Stimulated activated CD8-positive, alpha-beta memory T cell treated with anti-CD3 and anti-CD28 coated beads, Interleukin-12 subunit alpha, Interleukin-12 subunit beta, amount 100 ng/mL, for 4 hours (primary cell): ENCODE measurements at places on chromosomes 1 and 21.

GRCh38 chr1:163668472-163668871 lies 346.7 kb downstream of the NUF2 start:
- no peak for DNase-seq

DNA sequence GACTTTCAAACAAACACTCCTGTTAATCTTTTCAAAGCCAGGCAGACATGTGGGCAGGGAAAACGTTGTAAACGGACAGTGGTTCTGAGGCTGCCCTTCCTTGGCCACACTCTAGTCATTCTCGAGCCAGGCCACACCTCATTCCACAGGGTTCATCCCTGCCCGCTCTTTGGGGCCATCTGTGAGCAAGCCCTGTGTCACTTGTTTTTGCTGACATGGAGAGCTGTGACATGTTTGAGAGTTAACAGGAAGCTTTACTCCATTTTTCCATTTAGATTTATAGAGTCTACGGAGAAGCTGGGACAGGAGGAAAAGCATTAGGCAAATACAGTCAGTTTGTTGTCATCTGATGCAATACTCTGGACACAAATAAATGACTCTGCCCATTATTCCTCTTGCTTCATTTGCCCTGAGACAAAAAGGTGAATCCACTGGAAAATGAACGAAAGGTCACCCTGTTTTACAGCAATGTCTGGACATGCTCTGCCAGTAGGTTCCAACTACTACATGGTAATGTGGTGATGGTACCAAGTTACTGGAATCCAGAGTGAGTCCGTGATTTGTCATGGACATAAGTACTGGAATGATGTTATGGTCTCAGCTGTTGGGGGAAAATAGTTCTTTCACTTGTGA lies 126.9 kb downstream of the CLIC6 start:
- no peak for DNase-seq

- peak; percentile 43 for DNase-seq
Observed at GRCh38 chr1:5509664-5510452, 482.4 kb downstream of the NPHP4 start.

DNA sequence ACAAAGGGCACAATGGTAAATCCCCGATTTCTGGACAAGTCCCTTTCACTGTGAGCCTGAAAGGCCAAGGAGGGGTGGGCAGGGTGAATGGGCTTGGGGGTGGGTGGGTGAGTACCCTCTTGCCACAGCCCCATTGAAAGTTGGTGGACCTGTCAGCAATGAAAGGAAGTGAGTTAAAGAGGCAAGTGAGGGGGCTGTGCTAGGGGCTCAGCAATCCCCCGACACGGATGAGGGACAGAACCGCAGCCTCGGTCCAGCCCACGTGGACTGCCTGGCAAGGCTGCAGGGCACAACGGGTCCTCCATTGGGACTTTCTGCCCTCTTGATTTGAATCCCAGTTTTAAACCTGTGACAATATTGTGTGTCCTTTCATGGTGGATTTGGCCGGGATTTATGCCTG lies 255.3 kb downstream of the FOXD2 start:
- DNase-seq = no peak

GRCh38 chr1:27630859-27631491 lies 4.0 kb downstream of the FGR start:
- no peak for DNase-seq

DNA sequence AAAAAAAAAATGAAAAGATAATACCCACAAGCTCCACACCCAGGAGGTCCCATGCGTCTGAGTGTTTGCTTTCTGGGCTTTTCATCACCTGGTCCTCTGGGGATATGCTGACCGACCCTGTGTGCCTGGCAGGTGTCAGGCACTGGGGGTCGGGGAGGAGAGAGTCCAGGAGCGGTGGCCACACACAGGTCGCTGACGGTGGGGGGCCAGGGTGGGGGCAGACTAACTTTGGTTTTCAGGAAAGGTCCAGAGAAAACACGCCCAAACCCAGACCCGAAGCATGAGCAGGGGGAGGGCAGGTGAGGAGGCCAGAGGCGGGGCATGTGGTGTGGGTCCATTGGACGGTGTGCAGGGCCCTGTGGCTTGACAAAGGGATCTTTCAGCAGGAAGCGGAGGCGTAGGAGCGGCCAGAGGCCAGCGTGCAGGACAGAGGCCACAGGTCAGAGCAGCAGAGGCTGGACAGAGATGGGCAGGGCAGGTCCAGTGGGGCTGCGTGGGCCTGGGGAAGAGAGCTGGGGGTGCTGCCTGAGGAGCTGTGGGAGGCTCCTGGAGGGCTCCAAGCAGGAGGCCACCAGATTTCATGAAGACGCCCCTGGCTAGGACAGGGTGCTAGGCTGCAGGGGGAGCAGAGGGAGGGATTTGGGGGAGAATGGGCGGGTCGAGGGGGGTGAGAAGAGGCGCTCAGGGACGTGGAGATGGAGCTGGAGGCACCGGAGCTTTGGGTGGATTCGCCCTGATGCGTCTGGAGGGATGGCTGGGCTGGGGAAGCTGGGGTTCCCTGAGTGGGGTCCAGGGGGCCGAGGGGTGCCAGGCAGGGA lies 15.8 kb downstream of the RNF223 start:
- DNase-seq = no peak

GRCh38 chr1:31987135-31987619 lies 26.5 kb upstream of the KHDRBS1 start:
- no peak for DNase-seq

DNA sequence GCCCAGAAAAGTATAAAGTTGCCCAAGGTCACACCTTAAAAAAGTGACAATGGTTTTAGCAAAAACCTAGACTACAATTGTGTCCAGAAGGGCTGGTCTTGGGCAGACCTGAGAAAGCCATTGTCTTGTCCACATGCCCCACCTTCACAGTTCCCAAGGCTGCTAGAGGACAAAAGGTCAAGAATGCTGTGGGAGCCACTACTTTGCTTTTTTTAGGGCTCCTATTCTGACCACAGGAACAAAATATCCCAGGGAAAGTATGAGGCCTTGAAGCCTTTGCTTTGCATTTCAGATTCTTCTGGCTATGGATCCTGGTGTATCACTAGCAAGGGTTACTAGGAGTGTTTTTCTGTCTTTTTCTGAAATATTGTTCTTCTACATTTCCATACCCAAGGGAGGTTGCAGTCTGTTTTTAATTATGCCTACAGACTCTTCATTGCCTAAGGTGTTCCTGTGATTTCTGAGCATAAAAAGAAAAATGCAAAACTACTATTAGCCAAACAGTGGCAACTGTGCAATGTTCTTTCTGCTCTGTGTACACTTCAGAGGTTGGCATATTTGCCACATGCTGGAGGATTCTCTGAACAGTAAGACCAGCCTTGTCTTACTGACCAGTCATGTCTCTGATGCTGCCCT lies 10.7 kb downstream of the C1orf162 start:
- no peak for DNase-seq

DNA sequence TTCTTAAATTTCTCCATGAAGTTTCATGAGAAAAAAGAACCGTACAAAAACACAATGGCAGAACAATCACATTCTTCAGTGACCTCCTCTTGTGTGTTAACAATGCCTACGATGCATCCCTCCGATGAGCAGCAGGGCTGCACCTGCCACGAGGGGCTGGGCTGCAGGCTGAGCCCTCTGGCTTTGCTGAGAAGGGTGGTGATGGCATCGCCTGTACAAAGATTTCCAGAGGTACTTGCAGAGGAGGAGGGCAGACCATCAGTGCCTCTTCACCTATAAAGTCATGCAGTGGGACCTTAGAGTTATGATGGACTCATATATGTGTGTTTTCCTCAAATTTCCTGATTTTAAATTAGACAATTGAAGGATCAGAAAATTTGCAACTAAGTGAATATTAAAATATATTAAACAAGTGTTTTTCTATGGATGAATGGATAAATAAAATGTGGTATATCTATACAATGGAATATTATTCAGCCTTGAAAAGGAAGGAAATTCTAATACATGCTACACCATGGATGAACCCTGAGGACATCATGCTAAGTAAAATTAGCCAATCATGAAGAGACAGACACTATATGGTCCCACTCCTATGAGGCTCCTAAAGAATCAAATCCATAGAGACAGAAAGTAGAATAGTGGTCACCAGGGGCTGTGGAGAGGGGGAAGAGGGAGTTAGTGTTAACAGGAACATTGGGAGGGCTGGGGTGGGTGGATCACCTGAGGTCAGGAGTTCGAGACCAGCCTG lies 489.3 kb downstream of the SIPA1L2 start:
- DNase-seq = no peak

DNA sequence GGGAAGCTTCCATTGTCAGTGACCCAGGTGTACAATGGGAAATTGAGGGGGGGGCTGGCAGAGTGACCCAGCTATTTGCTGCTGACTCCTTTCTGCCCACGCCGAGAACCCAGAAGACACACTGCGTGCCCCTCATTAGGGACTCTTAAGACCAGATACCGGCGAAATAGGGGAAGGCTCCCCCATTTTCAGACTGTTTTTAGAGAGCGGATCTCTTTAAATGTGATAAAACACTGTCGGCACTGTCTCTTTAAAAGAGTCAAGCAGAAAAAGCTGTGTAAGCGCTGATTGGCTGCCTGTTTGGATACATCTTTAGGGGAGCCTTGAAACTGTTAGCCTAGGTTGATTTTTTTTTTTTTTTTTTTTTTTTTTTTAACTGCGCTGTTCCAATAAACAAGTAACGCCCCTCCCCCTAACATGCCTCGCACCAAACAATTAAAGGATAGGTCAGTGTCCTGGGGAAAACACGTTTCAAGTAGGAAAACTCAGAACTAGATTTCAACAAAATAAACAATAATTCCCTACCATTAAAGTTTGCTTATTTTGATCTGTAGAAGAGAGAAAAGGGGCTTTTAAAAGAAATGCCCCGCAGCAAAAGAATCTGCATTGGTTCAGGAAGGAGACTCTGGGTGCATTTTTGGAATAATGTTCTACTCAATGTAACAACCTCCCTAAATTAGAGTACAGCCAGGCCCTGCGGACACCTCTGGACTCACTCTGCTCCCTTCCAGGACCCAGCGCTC lies 1.4 kb upstream of the SSBP3 start:
- peak; percentile 24 for DNase-seq

DNA sequence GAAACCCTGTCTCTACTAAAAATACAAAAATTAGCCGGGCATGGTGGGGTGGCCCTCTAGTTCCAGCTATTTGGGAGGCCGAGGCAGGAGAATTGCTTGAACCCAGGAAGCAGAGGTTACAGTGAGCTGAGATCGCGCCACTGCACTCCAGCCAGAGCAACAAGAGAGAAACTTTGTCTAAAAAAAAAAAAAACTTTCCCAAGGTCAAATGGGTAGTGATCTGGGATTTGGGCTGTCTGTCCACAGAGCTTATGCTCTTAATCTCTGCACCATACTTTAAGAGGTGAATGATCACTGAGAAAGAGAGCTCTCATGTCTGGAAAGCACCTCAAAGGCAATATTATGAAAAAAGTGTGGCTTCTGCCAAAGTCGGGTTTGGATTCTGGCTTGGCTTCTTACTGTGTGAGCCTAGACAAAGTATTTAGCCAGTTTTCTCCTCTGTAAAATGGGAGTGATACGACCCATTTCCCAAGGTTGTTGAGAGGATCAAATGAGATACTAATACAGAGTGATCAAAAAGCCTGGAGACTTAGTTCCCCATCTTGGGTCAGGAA lies 34.4 kb downstream of the ATP2B4 start:
- DNase-seq = no peak

DNA sequence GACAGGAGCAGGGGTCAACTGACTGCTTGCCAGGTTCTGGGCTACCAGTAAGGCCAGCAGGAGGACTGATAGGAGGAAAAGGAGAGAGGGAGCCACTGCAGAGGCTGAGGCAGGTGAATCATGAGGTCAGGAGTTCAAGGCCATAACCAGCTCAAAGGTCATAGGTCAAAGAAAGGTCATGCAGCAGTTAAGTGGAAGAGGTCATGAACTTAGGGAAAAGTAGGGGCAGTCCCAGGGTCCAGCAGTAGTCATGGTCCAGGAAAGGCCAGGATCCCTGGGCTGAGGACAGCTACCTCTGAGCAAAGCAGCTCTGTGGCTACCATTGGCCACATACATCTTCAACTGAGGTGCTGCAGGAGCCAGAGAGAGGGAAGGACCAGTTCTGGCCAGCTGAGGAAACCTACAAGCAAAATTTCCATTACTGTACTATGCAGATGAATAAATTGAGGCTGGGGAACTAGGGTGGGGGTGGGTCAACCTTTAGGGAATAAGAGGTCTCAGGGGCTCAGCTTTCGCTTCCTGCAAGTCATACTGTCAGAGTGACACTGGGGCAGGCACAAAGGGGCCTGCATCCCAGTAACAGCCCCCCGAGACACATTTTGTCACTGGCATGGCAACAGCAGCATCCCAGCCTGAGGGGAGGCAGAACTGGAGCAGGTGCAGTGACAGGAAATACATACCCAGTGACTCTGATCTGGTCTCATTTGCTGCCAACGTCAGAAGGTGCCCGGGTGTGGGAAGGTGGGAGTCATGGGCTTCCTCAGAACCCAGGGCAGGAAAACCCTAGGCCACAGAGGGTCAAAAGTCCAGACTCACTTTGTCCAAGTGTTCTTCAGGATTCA lies 5.2 kb upstream of the INPP5B start:
- DNase-seq = no peak

DNA sequence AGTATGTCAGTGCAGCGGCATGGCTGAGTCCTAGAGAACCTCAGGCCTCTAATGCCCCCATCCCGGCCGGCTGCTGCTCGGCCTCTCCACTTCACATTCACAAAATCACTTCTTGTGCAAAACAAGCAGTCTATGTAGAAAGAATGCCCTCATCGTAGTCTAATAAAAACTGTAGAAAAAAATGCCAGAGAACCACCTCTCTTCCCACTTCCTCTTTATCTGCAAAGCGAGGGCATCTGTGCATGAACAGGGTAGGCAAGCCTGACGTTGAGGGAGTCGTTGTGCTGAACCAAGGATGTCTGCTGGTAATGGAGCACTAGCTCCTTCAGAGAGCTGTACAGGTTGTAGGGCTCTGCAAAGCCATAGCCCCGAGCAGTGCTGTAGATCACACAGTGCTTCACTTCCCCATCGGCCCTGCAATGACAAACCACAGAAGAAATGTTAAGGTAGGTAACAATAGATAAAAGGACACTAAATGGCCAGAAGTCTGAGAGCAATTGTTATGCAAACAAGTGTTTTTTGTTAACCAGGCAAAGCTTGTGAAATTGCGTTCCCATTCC lies 88.9 kb downstream of the PIK3R3 start:
- no peak for DNase-seq

- no peak for DNase-seq
Observed at GRCh38 chr1:170707959-170708655, 44.2 kb downstream of the PRRX1 start.

- no peak for DNase-seq
Observed at GRCh38 chr1:152858062-152858461, 1.7 kb upstream of the LCE7A start.
